ENCODE measurements at places on chromosomes 16 and 17. TPM values are rescaled to one million over a fixed set of nuclear protein-coding genes. Genes with fewer than 3 reads are reported as not detected.
A peak's percentile ranks its signal among the peaks of the same experiment; 100 is the strongest.

- DNase-seq = no peak
Measured at GRCh38 chr17:2468270-2468669, 43.4 kb downstream of the METTL16 start.

DNA sequence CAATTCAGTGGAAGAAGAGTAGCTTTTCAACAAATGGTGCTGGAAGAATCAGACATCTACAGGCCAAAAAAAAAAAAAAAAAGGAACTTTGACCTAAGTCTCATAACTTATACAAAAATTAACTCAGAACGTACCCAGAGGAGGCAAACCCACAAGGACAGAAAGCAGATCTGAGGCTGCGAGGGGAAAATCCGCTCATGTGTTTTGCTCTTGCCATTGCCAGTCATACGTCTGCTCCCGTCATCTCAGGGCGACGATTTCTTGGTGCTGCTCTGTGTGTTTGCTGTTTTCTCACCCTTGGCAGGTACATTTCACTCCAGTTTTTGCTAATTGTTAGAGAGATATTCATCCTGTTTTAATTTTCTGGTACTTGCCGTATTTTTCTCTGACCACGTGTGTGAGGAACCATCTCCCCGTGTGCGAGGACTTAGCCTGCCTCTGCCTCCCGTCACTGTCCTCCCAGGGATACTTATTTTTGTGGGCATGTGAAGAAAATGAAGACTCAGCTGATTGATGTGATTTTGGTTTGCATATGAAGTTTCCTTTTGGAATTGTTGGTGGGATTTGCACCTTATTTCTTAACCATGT lies 33.4 kb upstream of the ACSF3 start:
- DNase-seq = peak; percentile 19

- DNase-seq = no peak
Measured at GRCh38 chr16:85019659-85020245, 7.8 kb upstream of the KIAA0513 start.

GRCh38 chr17:29616300-29617048 lies 6.2 kb downstream of the CORO6 start:
- DNase-seq = no peak

- no peak for DNase-seq
Measured at GRCh38 chr16:66587881-66588600, 8.8 kb downstream of the CMTM2 start.

- no peak for DNase-seq
Measured at GRCh38 chr16:56477096-56477878, 25.9 kb downstream of the OGFOD1 start.

GRCh38 chr16:11207646-11208045 lies 48.4 kb downstream of the SOCS1 start:
- DNase-seq = no peak

GRCh38 chr17:3222505-3222904 lies 15.0 kb downstream of the OR1A1 start:
- no peak for DNase-seq

DNA sequence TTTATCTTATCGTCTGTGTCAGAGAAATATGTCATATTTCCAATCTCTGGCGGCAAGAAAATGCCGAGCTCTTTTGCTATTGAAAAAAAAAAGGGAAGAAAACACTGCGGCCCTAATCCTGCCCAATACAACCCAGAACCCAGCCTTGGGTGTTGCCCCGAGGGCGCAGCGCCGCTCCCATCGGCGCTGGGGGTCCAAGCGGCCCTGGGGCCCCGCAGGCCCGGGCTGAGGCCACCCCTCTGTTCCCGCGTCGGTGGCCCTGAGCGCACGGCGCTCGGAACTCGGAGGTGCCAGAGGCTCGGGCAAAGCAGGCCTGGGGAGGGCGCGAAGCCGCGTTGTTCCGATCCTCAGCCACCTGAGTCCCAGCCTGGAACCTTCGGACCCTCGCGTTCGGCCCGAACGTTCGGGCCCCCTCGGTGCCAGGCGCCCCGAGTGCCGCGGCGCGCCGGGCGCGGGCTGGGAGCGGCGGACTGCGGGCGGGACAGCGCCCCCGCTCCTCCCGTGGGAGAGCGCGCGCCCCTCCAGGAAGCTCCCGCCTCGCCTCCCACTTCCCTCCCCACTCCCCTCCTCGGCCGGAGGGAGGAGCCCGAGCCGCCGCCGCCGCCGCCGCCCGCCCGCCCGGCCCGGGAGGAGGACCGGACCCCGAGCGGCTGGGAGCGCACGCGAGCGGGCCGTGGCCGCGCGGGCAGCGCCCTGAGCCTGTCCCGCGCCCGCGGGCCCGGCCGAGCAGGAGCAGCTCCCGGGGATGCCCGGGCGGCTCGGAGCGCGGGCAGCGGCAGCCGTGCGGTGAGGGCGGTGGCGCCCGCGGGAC lies at the start of gene CPNE2:
CPNE2 (plus strand) TSS at position 609 of the 811 bp plus-strand sequence. CDS start 18,160 bp downstream, outside the sequence.
- DNase-seq = peak; percentile 47

DNA sequence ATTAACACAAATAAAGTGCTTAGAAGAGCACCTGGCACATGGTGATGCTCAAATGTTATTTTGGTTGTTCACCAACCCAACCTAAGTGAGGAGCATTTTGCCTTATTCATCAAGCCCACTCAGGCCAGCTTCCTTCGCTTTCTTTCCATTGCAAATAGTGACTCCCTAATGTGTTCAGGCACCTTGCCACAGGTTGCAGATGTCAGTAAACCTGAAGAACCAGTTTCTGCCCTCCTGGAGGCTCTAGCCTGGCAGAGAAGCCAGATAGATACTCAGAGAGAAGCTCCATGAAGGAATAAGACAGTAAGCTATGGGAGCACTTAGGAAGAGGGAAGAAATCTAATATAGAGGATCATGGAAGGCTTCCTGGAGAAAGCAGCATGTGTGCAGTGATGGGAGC lies 23.9 kb downstream of the GPR139 start:
- DNase-seq = no peak

- DNase-seq = no peak
Measured at GRCh38 chr17:77315551-77316190, 174.9 kb downstream of the SEC14L1 start.

DNA sequence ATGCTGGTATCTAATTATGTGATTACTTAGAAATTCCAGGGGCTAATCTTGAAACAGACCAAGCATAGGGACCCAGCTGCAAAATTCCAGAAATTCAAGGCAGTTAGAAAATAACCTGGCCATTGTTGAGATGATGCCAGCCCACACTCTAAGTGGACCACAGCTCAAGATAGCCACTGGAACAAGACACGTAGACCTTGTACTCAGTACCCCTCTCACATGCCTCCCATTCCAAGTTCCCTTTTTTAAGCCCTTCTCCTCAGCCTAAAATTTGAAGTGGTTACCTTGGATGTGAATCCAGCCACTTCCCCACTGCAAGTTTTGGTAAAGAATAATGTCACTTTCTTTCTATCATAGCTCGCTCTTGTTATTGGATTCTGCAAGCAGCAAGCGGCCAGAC lies 4.1 kb upstream of the ZNF19 start:
- DNase-seq = no peak

DNA sequence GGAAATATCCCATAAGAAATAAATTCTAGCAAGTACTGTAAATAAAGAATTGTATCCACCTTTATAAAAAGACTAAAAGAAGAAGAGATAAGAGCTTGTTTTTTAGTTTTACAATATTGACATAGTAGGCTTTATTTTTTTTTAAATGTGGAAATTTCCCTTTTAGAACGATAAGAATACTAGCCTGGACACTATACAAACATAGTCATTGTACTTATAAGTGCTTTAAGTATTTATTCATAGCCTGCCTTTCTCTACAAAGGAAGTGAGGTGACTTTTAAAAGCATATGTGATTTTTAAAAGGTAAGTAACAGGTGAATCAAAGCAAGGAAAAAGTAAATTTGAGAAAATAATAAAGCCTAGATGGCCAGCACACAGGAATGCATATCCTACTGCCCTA lies 17.7 kb downstream of the TOX3 start:
- no peak for DNase-seq

DNA sequence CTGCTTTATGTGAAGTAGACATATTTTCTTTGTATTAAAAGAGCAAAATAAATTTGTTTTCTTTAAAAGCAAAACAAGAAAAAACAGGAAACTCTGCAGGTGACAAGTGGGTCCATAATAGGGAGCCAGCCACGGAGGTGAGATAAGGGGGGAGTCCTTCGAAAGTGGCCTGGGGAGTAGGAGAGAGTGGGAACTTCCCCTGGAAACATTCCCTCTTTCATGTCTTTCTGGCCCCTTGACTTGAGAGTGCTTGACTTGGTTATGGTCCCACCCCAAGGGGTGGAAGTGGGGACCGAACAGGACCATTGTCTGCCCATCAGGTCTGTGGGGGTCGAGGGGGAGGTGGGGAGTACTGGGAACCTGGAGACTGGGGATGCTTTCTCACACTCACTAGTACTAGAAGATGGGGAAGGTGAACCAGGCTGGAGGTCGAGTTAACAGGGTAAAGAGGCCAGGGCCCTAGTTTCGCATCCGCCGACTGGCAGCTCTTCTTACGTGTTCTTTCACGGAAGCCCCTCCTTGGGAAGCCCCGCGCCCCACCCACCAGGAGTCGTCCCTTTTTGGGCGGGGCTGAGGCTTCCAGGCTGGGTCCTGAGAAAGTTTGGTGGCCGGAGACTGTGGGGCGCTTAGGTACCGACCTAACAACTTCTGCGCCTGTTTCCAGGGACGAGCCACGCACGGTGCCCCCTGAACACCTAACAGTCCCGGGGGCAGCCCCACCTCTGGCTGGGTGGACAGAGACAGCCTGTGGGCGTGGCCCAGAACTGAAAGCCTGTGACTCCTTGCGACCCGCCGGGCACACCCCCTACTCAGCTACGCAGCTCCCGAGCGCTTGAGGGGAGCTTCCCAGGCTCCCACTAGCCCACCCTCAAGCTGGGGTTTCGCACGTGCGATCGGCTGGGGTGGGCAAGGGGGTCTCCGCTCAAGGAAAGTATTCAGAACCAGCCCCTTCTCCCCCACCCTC lies 790 bp downstream of the TRADD start:
- DNase-seq = peak; percentile 91

- DNase-seq = no peak
Measured at GRCh38 chr17:72706396-72706981, 386.0 kb downstream of the SLC39A11 start.

- DNase-seq = no peak
Measured at GRCh38 chr17:55584055-55584685, 72.9 kb upstream of the SMIM36 start.

DNA sequence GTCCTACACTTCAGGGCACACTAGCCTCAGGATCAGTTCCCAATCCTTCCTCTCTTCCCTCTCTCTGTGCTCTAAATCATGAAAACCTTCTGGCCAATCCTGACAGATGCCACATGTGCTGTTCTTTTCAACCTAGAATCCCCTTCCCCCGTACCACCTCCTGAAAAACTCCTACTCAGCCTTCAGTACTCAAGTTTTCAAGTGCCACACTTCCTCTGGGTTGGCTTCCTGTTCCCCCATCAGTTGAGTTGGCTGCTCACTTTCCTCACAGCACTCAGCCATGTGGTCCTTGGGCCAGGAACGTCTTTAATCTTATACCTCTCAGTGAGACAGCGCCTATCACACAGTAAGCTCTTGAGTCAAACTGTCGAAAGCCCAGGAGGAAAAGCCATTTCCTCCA lies 3.3 kb downstream of the ASPHD1 start:
- no peak for DNase-seq

DNA sequence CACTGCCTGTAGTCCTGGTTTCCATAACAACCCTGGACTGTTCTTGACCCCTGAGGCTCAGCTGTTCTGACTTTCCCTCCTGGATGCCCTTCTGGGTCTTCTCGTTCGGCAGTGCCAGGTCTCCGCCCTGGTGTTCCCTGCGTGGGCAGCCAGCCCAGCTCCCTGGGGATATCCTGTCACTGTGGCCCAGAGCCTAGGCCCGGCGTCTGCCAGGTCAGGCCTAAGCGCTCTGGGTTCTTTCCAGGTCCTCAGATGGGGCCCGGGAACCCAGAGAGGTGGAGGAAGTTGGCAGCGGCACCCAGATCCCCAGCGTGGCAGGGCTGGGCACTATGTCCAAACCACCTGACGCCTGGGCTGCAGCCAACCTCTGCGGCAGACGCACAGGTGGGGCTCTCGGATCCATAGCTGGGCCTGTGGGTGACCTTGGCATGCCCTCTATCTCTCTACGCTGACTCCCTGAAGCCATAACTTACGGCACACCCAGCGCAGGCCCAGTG lies 12.5 kb upstream of the ATP2A3 start:
- no peak for DNase-seq

DNA sequence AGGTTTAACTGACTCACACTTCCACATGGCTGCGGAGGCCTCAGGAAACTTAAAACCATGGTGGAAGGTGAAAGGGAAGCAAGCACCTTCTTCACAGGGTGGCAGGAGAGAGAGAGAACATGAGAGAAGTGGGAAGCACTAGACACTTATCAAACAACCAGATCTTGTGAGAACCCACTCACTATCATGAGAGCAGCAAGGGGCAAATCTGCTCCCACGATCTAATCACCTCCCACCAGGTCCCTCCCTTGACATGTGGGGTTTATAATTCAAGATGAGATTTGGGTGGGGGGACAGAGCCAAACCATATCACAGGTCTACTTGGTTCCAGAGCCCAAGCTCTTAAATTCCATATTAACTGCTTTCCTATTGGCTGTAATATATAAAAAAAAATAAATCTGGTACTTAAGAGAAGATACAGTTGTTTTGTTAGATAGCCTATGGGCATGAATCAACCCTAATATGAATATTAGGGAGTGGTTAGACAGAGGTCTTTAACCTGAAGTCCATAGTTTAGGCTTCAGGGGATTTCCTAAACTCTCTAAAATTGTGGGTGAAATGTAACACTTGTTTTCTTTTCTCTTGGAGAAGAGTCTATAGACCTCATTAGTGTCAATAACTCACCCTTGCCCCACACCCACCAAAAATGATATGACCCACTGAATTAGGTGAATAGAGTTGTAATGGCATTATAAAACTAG lies 56.7 kb downstream of the SKAP1 start:
- no peak for DNase-seq

- no peak for DNase-seq
Measured at GRCh38 chr17:80941743-80942422, 49.8 kb upstream of the CHMP6 start.

DNA sequence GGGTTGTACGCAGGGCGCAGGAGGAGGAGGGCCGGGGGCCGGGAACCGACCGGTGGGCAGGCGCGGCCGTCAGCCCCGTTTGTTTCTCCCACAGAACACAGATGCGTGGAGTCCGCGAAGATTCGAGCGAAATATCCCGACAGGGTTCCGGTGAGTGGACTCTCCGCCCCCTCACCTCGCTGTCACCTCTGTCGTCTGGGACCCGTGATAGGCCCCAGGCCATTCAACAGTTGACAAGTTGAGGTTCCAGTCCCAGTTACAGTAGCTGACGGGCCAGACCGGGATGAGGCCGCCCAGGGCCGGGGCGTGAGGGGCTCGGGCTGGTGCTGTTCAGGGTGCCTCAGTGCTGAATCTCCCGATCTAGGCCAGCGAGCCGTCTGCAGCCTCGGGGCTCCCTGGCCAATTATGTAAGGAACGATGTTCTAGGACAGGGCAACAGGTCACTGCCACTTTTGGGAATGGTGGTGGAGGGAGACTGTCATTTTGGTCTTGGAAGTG lies 628 bp downstream of the GABARAPL2 start:
- peak; percentile 21 for DNase-seq

GRCh38 chr16:57645691-57646387 lies 17.4 kb downstream of the ADGRG1 start:
- no peak for DNase-seq

Gene KRTAP4-5
- total RNA-seq = not detected

Gene GFAP
- total RNA-seq = not detected

Gene APOH
- not detected for total RNA-seq

Gene RAMP2
- total RNA-seq = not detected

Gene ZSCAN10
- 0.28 TPM for total RNA-seq

All from activated T-cell treated with anti-CD3 and anti-CD28 coated beads, Interleukin-2, amount 50 U/mL, for 72 hours (primary cell).